ENCODE measurements at places on chromosomes 1 and 21.

- no peak for DNase-seq
Measured at GRCh38 chr1:8520483-8520966, 202.6 kb downstream of the SLC45A1 start.

GRCh38 chr1:150813028-150813707 is 5.1 kb upstream of the CTSK start:
- DNase-seq: peak; percentile 30

GRCh38 chr1:216224233-216224632 is 199.0 kb downstream of the USH2A start:
- no peak for DNase-seq

DNA sequence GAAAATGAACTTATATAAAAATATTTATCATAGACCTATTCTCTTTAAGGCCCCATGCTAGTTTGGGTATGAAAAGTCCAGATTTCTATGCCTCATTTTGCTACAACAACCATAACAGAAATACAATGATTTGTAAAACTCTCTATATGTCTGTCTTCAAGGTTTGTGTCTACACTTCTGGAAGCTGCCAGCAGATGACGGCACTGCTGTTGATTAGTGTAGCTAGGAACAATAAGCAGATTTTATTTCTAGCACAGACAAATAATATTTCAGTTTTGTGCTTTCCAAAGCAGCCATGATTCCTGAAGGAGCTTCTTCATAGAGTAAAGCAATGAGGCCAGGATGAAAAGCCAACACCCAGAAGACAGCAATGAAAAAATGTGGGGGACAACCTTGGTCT is 779.6 kb upstream of the ADGRL2 start:
- no peak for DNase-seq

DNA sequence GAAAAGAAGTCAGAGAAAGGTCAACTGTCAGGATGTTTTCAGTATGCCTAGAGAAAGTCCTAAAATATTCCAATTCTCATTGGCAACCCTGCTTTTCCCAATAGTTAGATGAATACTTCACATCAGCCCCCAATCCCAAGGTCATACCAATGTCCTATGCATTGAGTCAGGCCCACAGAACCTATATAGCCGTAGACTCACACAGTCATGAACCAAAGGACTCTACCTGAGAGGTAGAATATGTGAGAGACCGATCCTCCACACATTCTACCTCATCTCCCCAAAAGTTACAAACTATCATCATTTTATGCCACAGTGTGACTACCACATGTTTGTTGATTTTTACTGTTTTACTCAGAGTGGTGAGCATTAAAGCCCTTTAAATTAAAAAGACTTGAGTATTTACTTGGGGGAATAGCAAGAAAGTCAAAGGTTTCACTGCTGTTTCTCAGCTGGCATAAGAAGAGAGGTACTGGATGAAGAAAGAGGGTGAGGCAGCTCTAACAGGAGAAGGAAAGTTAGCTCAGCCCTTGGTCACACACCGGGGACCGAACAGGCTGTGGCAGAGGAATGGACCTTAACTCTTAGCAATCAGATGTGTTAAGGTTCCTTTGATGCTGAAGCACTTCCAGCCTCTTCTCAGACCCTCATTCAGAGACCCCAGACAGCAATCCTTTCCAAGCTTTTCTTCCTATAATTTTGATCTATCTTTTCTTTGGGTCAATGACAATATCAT is 937 bp downstream of the CD48 start:
- no peak for DNase-seq

- DNase-seq: no peak
Measured at GRCh38 chr1:110916669-110917306, 43.8 kb downstream of the CD53 start.

- DNase-seq: no peak
Measured at GRCh38 chr1:65527707-65528503, 107.4 kb downstream of the LEPR start.

DNA sequence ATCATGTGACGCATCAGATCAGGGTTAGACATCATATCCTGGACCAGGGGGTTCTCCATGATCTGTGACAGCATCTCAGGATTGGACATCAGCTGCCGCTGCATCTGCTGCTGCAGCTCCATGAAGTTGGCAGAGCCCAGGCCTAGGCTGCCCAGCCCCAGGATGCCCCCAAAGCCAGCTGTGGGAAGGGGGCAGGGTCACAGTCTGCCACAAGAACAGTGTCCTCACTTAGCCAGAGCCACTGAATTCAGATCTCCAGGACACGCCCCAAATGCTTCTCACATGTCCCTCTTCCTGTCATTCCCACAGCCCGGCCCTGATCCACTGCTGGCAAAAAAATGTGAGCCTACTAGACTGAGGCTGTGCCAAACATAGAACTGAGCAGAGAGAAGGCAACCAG is 3.2 kb downstream of the UBQLN4 start:
- no peak for DNase-seq

DNA sequence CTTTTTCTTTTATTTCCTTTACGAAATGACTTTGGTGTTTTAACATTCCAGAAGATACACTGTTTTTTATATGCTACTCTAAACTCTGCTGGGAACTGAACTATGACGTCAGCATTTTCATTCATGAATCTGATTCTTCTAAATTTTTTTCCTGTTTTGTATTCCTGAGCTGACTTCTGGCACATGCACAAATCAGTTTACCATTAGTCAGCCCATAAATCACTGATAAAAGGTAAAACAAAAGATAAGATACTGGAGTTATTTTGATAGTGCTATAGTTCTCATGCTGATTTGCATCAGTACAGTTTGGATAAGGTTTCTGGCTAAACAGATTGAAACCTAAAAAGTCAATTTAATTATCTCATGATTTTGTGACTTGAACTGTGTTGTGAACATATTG is 10.4 kb downstream of the CAMTA1 start:
- DNase-seq: no peak

DNA sequence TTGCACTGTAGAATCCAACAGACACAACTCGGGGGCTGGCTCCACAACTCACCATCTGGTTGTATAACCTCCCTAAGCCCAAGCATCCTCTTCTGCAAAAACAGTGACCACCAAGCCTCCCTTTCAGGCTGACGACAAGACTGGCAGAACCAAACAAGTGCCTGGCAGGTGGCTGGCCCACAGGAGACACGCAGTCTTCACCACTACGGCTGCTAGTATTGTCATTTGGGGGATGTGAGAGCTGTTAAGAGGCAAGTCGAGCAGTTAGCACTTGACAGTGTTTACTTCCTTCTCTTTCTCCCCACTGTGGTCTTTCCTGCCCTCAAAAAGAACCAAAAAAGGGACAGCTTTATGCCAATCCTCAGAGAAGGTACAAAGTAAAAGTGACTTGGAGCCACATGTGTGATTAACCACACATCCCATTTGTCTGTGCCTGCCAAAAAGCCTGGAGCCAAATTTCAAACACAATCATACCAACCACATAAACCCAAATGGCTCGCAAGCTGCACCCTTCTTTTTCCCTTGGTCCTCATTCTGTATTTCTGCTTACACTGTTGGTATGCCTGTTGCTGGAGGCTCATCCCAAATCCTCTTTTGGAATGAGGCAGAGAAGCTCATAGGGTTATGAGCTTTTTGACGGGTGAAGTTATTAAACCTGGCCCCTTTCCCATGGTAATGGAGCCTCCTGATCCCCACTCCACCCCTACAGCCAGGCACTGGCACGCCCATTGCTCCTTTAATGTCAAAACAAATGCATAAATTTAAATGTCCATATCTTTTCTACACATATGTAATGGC is 94.1 kb downstream of the TGFBR3 start:
- no peak for DNase-seq

DNA sequence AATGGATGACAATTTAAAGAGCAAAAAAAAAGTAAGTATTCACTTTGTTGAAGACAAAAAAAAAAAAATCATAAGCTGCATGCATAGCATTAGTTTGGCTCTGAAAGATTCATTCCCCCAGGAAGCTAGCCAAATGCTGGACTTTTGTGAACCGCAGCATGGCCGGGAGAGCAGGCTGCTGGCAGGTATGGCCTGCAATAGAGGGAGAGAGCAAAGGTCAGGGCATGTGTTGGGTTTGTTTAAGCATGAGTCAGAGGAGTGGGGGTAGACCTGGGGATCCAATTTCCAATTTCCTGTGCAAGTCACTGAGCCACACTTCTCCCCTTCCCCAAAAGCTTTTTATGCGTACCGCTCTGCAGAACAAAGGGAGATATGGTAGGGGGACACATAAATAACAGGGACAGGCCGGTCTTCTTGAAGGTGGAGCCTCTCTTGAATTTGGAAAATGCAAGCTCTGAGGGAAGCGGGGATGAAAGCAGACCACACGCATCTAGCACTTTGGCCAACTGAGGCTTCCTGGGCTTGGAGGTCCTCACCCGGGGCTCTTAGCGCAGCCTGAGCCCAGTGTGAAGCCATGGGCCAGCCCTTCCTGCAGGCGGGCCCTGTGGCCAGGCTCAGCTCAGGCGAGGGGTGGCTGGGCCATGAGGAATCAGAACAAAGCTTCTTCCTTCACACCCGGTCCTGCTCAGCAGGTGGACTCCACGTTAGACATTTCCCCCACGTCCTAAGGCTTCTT is 171.1 kb downstream of the TOMM20 start:
- DNase-seq: peak; percentile 46

- DNase-seq: peak; percentile 98
Measured at GRCh38 chr1:115676498-115677181, 34.9 kb downstream of the VANGL1 start.

DNA sequence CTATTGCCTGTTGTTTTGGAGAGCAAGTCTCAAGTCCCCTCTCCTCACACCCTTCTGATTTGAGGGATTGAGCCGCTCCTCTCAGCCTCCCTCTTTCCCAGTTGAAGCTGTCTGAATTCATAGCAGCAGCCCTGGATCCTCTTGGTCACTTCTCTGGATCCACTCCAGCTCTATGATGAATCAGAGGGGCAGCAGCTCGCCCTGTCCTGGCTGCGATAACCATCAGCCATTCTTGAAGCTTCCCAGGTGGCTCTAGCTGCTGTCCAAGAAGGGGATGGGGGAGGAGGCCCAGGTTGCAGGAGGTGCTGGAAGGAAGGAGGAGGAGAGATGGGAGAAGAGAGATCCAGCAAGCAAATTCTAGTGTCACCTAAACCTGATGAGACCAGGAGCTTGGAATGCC is 31.3 kb downstream of the WNT4 start:
- DNase-seq: no peak

- no peak for DNase-seq
Measured at GRCh38 chr1:38831731-38832369, 27.7 kb downstream of the RRAGC start.

- no peak for DNase-seq
Measured at GRCh38 chr1:201310251-201310985, 27.1 kb downstream of the PKP1 start.

GRCh38 chr1:186783193-186783592 is 45.6 kb upstream of the PLA2G4A start:
- no peak for DNase-seq

DNA sequence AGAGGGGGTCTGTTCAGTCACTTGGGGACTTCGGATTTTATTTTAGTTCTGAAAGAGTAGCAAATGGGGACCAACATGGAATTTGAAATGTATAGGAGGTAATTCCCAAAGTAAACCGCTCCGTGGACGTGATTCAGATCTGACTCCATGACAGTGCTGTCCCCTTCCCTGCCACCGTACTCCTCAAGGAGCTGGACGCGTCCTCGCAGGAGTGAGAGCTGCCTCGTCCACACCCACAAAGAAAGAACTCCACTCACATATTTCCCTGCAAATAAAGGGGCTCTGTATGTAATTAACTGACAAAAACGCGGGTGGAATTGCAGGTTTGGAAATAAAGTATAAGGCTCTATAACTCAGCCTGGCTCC is 183.6 kb downstream of the ETS2 start:
- peak; percentile 33 for DNase-seq

DNA sequence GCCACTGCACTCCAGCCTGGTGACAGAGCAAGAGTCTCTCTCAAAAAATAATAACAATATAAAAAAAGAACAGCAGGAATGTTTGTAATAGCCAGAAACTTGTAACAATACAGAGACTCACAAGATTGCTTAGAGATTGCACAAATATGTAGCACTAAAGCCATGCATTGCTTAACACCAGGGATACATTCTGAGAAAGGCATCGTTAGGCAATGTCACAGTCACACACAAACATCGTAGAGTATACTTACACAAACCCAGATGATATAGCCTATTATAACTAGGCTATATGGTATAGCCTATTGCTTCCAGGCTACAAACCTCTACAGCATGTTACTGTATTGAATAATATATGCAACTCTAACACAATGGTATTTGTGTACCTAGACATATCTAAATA is 45.3 kb downstream of the GPATCH2 start:
- no peak for DNase-seq

- DNase-seq: no peak
Measured at GRCh38 chr1:63042278-63042677, 258.3 kb downstream of the ATG4C start.

DNA sequence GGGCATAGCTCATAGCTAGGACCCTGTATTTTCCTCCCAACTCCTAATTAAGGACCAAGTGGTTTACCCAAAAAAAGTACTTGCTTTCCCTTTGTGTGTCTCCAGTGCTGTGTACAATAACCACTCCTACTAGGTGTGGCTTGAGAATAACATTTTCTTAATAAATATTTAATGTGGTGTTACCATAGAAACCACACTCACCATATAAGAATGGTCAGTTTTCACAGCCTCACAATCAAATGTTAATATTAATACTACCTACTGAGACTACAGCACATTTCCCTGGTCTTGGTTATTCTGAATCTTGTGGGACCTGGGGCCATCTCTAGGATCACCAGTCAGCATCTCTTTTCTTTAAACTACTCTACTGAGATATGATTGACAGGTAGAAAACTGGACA is 83.5 kb upstream of the BCAR3 start:
- no peak for DNase-seq

DNA sequence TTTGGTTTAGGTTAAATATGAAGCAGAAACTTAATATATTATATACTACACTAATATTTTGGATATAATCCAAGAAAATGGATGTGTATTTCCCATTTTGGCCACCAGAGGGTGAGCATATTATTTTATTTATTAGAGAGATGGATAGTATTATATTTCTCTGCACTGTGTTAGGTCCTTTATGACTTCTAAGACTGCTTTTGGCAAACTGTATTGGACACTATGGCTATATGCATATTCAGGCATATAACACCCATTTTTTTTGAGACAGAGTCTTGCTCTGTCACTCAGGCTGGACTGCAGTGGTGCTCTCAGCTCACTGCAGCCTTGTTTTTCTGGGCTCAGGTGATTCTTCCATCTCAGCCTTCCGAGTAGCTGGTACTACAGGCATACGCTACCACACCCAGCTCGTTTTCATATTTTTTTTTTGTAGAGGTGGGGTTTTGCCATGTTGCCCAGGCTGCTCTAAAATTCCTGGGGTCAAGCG is 17.8 kb upstream of the PGM1 start:
- peak; percentile 17 for DNase-seq

DNA sequence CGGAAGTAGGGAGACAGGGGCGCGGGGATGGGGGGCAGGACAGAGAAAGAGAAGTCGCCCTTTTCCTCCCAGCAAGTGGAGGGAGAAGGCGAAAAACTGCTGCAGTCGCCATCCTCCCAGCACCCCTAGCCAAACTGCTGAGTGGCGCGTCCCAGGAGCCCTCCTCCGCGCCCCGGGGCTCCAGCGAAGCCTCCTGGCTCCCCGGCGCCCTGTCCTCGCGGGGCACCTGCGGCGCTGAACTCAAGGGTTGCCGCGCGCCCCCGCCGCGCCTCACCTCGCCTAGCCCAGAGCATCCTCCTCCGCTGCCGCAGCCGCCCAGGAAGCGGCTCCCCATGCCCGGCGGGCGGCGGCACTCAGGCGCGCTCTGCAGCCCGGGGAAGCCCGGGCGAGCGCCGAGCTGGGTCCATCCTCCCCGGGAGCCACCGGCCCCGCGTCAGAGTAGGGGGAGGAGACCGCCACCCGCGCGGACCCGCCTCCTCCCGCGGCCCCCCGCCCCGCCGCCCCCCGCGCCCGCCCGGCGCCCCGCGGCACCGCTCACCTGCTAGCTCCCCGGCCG is at the start of gene DAB1:
TSS of gene DAB1 (minus strand) at position 405 of the 556 bp plus-strand sequence. CDS start 133,030 bp downstream, outside the sequence.
- DNase-seq: no peak

Measured in DMS79 treated with DMSO at 0.1 percent for 48 hours (cell line).